ENCODE measurements at places on chromosomes 5 and 9.

GRCh38 chr9:36762958-36763357 lies 190.3 kb downstream of the MELK start:
- DNase-seq: no peak

DNA sequence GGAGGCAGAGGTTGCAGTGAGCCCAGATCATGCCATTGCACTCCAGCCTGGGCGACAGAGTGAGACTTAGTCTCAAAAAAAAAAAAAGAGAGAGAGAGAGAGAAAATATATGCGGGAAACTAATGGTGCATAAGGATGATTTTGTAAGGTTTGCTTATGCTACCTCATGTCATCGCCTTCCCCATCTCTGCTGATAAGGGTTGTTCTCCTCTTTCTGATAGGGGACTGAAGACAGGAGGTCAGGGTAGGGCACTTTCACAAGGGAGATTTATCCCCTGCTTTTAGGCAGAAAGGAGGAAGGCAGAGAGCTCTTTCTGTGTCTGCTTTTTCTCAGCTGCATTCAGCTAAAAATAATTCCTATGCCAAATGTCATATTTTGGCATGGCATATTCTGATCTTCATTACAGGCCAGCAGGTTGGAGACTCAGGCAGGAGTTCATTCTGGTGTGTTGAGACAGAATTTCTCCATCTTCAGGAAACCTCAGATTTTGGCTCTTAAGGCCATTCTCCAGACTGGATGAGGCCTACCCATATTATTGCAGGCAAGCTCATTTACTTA lies 220.2 kb downstream of the AUH start:
- DNase-seq: no peak

DNA sequence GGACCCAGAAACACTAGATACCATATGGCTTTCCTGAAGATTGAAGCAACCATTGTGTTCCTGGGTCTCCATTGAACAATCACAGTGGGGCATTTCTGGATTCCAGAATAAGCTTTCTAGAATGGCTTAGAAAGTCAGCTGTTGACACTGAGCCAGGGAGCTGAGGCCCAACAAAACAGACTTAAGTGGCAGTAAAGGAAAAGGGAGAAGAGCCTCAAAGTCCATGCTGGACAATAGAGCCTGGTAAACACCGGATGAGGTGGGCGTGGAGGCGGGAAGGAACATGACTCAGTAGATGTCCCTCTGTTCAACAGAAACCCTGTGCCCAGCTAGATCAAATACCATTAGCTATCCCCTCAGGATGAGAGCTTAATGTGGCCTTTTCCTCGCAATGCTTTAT lies 14.8 kb downstream of the SPARC start:
- no peak for DNase-seq

- DNase-seq: no peak
Measured at GRCh38 chr9:70053864-70054263, 10.2 kb downstream of the MAMDC2 start.

GRCh38 chr5:35316611-35317274 lies 86.5 kb upstream of the PRLR start:
- DNase-seq: no peak

- DNase-seq: no peak
Measured at GRCh38 chr5:173775261-173776197, 112.6 kb upstream of the CPEB4 start.

DNA sequence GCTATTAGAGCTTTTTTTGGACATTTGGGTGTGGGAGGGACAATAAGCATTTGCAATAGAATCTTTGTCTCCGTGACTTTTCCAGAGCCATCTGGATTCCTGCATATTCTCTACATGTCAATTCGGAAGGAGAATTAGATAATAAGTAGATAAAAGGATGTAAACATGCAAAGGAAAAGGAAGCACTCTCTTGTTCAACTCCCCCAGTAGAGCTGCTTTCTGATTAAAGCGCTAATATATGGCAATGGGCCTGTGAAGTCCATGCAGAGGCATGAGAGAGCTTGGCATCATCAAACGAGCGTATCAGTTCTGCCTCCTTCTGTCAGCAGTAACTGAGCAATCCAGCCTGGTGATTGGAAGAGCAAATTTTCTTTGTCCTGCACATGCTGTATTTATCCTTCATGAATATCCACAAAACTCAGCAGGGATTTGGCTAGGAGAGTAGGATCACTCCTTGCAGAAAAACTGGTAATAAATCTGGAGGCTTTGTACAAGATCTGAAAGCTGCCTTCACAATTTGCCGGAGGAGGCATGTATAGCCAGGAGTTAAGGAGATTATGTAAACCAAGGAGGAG lies 1752.9 kb downstream of the MAT2B start:
- no peak for DNase-seq

GRCh38 chr9:34413231-34413852 lies 36.6 kb upstream of the MYORG start:
- no peak for DNase-seq

GRCh38 chr5:74028406-74028805 lies 402.4 kb downstream of the ARHGEF28 start:
- no peak for DNase-seq

GRCh38 chr5:111685969-111686368 lies 71.0 kb downstream of the NREP start:
- DNase-seq: no peak

DNA sequence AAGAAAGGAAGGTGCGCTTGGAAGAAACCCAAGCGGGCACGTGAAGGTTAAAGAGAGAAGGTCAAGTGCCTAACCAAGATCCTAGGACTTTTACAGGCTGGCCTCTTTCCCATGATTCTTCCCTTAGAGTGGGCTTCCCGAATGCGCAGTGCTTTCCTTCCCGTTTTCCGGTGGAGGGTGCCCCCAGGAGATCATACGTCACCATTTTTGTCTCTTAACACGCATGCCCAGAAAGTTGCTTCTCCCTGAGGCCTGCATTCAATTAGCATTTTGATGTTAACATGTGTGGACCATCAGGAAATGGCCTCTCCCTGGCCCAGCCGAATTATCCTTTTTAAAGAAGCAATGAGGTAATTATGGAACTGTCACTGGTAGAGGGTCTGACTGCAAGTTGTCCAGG lies 1.9 kb upstream of the RUSC2 start:
- DNase-seq: no peak

GRCh38 chr9:35446012-35446411 lies 43.9 kb upstream of the RUSC2 start:
- DNase-seq: no peak

- DNase-seq: no peak
Measured at GRCh38 chr5:116084287-116084691, 536 bp upstream of the COMMD10 start.

DNA sequence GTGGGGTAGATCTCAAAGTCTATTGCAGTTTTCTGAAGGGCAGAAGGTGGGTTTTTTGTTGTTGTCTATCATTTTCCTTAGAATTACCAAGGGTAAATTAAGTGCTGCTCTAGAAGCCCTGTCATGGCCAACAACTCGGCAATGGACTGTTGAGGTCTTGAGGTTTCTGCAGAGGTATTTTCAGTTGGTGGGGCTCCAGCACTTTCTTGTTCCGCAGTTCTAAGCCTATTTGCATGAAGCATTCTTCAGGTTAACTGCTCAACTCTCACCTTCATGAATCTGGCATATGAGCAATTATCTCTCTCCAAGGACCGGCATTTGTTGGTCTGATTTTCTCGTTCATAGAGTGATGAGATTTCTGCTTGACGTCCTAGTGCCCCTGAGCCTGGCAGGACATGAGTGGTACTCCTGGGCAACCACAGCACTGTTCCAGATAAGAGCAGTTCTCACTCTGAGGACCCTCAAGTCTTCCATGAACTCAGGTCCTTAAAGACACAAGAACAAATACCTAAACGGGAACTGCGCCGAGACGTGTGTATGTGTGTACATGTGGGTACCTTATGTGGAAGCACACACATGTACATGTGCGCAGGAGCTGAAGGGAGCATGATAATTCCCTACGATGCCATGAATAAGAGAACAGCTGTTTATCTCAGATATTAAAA lies 544.5 kb downstream of the CSNK1G3 start:
- DNase-seq: no peak

GRCh38 chr5:68259700-68260099 lies 44.1 kb downstream of the PIK3R1 start:
- no peak for DNase-seq

DNA sequence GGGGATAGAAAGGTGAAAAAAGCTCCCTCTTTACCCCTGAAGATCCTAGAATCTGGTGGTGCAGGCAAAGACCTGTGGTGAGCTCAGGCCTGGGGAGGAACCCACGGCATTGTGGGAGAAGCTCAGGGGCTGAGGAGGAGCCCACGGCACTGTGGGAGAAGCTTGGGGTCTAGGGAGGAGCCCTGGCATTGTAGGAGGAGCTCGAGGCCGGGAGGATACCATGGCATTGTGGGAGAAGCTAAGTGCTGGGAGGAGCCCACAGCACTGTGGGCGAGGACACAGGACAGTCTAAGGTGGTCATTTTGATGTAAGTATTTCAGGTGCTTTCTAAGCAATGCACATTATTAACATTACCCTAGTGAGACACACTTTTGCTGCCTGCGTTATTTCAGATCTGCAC lies 179.7 kb downstream of the HSD17B3 start:
- no peak for DNase-seq

GRCh38 chr5:173114536-173114935 lies 29.8 kb upstream of the BNIP1 start:
- DNase-seq: no peak

DNA sequence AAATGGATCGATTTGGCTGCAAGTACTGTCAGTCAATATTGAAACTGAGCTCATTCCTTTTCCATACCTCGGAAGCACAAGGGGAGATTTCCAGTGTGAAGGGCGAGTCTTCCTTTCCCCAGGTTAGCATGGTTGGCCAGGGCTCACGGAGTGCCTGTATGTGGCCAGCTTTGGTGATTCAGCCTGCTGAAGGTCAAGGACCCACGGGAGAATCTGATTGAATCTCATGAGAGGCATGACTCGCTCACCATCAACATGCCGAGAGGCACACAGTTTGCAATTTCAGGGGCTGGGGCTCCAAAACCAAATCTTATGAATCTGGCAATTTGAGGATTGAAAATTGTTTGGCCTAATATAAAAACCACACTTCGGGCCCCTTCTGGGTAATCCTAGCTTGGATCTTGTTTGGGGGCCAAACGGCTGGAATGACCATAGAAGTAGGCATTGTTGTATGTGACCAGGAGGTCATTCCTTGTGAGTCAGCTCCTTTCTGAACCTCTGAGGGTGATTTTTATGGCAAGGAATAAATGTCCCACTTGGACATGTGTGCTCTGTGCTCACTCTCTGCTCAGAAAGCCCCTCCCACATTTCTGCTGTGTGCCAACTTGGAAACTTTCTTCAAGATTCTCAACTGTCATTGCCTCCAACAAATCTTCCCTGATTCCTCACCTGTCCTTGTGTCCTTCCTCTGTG lies 69.8 kb downstream of the DOCK2 start:
- no peak for DNase-seq

- no peak for DNase-seq
Measured at GRCh38 chr5:6873359-6873758, 160.1 kb downstream of the TENT4A start.

- no peak for DNase-seq
Measured at GRCh38 chr5:33362915-33363314, 77.8 kb upstream of the TARS1 start.

DNA sequence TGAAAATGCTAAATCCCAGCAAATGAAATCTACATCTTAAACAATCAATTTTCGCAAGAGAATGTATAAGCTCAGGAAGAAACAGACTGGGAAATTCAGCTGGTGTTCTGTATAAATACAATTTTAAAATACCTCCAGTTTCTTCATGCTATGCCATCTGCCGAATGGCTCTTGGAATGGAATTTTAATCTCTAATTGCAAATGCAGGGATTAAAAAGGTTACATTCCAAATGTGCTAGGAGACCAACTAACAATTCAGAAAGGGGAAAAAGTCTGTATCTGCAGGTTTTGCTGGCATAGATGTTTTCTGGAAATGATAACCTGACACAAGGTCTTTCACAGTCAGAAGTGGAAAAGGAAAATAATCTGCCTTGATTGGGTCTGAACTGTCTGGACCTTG lies 379.7 kb downstream of the MAT2B start:
- DNase-seq: no peak

GRCh38 chr9:134258828-134259546 lies 67.3 kb upstream of the RXRA start:
- DNase-seq: no peak

DNA sequence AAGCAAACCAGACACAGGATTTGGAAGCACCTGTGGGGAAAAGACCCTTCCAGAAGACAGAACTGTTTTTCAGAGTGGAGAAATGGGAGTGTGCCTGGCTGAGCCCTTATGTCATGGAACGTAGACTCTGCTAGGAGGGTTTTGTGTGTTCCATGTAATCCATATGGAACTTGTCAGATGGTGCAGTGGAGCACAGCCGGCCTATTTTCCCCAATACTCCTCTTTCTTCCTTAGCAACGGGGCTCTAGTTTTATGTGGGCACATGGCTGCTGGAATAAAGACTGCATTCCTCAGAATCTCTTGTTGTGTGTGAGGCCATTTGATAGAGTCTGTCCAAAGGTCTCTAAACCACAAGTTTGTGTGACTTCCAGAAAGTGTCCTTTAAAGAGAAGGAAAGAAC lies 284.0 kb downstream of the DRD1 start:
- DNase-seq: no peak

DNA sequence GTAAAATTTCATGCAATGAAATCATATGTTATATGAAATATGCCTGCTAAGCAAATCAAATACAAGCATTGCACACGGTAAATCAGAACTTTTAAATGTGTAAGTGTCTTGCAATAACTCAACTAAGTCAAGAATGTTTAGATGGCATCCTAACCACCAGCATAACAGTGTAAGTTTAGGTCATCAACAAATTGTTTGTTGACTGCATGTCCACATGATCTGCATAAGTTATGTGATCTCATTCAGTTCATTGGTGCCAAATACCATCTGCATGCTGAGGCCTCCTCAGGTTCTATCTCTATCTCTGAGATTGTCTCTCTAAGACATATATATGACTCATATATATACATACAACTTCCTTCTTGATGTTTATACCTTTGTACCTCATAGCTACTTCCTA lies 159.6 kb upstream of the STK32A start:
- DNase-seq: no peak

GRCh38 chr5:43150075-43150474 lies 29.4 kb downstream of the ZNF131 start:
- no peak for DNase-seq

- no peak for DNase-seq
Measured at GRCh38 chr5:79689541-79690466, at the start of gene CMYA5. TSS of gene CMYA5 (plus strand) at chr5:79689836. CDS start at chr5:79689908, 72 bp downstream.

DNA sequence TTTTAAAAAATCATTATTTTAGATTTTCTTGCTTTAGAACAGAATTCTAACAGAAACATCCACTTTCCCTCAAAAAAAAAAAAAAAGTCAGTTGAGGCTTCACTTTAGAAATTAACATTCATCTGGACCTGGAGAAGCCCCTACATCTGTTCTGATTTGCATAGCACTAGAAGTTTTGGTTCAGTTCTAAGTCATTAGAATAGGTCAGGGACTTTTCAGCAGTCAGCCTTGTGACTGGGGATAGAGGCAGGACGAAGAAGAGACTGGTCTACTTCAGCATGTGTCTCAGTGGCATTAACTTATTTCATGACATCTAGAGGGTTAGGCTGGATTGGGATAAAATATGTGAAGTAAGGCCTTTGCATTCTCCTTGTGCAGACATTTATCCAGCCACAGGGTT lies 215.8 kb upstream of the DAB2 start:
- no peak for DNase-seq

GRCh38 chr9:73805111-73805510 lies 653.4 kb downstream of the ANXA1 start:
- DNase-seq: no peak
